ENCODE measurements at places on chromosomes 2 and 18.

- no peak for DNase-seq
Observed at GRCh38 chr2:189709501-189710221, 35.2 kb downstream of the ANKAR start.

DNA sequence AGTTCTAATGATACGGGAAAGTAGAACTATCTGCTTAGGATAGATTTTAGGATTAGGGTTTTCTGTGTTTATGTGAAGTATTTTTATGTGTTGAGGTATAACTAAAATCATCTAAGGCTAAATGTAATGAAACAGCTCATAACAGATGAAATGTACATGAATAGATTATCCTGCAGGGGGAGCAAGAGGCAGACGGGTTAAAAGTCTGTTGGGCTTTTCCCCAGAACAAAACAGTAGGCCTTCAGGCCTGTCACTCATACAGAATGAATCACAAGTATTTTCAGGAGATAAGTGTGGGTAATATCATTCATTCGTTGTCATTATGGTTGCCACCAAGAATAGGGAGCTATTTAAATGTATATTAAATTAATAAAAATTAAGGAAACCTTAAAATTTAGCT, 107.9 kb upstream of the IL1R2 start:
- DNase-seq, result peak; percentile 45

- DNase-seq, result no peak
Observed at GRCh38 chr2:159606287-159606686, 10.1 kb downstream of the BAZ2B start.

- DNase-seq, result no peak
Observed at GRCh38 chr2:35468245-35468644, 887.3 kb upstream of the CRIM1 start.

GRCh38 chr2:32805104-32806095, 141.4 kb upstream of the LTBP1 start:
- no peak for DNase-seq

DNA sequence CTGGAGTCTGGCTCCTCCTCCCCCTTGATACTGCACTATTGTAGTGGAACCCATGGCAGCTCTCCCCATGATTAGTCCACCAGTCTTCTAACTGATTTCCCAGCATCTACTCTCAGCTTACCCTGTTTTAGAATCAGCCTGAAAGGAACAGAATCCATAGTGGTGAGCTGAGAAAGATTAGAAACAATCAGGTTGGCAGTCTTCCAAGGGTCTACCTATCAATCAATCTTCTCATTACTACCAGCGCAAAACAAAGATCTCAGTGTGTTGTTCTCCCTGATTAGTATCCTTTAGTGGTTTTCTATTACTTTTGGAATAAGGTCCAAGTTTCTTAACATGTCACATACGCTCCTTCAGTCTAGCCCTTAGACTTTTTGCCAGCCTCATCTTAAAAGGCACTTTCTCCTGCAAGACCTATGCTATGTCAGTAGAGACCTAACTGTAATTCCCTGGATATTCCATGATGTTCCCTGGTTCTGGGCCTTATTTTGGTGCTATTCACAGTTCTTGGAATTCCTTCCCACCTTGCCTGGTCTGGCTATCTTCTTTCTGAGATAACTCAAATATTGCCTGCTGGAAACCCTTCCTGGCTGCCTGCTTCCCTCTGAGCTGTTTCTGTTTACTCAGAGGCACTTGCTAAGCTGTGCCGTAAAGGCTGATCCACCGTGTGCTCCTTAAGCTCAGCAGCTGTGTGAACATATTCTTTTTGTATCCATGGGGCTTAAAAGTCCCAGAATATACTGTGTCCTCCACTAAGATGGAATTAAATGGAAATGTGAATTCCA, 32.6 kb downstream of the LAMA3 start:
- DNase-seq, result no peak

DNA sequence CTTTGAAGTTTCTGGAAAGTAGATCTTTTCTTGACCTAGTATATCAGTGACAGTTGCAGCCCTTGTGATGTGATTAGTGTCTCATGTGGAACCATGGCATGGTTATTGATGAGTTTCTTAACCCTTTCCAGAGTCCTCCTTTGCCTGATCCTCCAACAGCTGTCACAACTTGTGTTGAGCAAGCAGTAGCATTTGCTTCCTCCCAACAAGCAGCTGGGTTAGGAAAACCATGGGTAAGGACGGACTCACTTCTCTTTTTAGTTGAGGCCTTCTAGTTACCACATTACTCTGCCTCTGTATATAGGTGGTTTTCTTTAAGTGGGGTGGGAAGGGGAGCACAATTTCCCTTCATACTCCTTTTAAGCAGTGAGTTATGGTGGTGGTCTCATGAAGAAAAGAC, 96.3 kb downstream of the XRCC5 start:
- DNase-seq, result no peak

- DNase-seq, result no peak
Observed at GRCh38 chr18:35999925-36000324, 27.4 kb downstream of the RMP24 start.

DNA sequence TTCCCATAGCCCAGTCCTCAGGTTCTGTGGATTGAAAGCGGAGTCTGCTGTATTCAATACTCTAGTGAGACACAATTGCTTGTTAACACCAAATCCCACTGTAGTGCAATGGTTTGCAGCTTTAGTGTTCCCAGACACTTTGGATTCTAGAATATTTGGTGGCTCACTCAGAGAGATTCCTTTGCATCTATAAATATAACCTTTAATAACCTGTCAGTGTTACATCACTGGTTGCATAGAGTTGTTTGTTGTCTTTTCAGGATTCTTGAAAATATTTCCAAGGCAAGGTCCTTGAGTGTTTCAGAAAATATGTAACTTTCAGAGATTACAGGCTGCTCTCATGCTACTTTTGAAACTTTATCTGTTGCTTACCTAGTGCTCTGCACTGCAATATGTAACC, 157.5 kb downstream of the ZEB2 start:
- no peak for DNase-seq

DNA sequence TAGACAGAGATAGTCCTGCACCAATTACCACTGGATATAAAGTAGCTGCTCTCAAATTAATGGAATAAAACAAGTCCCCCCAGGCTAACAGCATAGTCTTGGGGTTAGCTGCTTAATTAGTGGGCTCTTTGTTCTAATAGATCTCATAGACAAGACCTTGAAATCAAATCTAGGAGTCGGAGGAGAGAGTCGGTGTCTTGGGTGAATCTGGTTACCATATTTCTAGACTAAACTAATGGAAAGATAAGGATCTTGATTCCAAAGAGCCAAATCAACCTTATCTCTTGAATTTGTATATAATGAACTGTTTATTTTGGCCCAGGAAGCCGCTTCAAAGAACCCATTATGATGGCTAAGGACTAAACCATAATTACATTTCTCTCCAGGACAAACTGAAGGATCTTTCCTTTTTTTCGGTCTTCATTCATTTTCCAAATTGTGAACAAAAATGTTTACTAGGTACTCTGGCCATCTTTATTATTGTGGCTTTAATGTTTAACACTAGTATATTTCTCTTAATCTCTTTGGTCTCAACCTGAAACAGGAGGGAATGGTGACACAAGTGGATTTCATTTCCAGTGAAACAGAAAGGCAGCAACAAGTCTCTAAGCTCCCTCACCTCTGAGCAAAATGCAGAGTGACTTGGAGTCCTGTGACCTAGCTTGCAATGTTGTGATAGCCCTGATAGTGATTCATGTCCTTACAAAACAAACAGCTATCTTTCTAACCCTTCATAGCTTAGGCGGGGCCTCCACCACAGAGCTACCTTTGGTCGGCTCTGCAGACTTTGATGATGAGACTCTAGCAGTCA, 137.9 kb upstream of the PARD3B start:
- no peak for DNase-seq

DNA sequence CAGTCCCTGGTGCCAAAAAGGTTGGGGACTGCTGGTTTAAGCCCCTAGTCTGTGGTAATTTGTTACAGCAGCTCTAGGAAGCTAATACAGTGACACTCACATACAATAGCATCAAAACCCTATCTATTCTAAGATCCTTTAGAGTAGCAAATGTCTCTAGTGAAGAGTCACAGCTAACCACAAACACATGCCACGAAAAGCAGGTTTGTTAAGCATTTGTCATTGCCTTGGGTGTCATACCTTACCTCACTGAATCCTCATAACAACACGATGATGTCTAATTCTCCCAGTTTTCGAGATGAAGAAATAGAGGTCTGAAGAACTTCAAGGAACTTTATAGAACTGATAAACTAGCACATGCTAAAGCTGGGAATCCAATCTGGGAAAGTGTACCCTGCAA, 29.6 kb upstream of the RNF152 start:
- DNase-seq, result no peak

- peak; percentile 15 for DNase-seq
Observed at GRCh38 chr18:70931942-70932814, 643.3 kb downstream of the SOCS6 start.

GRCh38 chr2:236352761-236353593, 88.8 kb upstream of the ASB18 start:
- DNase-seq, result peak; percentile 61

DNA sequence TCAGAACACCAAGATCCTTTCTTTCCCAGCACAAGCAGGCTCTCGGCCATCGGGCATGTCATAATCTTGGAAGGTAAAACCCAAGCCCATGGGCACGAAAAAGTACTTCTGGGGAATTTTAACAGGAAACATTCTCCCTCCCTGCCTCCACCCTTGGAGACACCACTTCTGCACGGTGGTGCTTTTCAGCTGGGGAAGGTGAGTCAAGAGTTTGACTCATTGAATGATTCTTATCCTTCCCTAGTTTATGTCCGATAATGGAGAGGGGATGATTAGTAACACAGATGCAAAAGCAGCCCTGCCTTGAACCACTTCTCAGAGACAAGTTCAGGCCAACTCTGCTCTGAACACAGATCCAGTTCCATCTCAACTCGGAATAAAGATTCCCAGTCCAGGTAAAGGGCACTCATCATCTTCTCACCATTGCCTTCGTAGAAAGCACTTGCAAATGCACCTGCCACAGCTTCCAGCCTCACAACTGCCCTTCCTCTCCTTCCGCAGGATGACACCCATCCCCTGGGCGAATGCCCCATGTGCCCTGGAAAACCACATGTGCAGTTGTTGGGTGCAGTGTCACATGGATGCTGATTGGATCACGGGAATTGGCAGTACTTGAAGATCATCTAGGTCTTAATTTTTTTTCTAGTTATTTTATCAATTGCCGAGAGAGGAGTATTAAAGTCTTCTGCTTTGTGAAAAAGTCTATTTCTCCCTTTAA, 136.2 kb downstream of the PXDN start:
- no peak for DNase-seq

DNA sequence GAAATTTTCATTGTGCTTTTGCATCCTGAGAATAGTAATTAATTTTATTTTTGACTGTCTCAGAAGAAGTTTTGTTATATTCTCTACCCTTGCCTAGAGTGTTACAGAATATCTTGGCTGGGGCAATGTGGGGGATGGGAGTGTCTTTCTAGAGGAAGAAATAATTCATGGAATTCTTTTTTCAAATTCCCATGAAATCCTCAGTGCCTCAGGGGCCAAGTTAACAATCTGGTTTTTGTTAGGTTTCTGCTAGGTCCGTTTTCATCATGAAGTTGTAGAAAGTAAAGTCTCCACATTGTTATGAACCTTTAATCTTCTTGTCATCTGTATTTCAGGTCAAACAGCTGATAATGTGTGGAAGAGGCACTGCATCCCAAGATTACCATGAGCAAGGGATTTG, 145.6 kb upstream of the GYPC start:
- DNase-seq, result no peak

- no peak for DNase-seq
Observed at GRCh38 chr2:3827673-3828575, 124.5 kb downstream of the DCDC2C start.

DNA sequence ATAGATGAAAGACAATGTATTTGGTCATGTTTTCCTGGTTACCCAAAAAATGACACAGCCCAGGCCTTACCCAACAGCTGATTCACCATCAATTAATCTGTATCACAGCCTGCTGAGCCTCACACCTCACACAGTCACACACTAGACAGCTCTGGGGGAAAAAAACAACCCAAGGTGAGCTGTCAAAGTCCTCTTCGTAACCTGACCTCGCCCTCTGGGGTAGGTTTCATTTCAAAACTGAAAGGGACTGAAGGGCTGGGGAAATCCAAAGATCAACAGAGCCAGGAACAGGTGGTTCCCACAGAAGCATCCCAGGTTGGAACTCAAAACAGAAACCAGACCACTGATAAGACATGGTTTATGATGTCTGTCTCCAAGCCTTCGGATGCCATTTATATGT, 18.2 kb upstream of the PCBP1 start:
- DNase-seq, result peak; percentile 94

- peak; percentile 52 for DNase-seq
Observed at GRCh38 chr2:168136392-168136977, 110.9 kb downstream of the STK39 start.

DNA sequence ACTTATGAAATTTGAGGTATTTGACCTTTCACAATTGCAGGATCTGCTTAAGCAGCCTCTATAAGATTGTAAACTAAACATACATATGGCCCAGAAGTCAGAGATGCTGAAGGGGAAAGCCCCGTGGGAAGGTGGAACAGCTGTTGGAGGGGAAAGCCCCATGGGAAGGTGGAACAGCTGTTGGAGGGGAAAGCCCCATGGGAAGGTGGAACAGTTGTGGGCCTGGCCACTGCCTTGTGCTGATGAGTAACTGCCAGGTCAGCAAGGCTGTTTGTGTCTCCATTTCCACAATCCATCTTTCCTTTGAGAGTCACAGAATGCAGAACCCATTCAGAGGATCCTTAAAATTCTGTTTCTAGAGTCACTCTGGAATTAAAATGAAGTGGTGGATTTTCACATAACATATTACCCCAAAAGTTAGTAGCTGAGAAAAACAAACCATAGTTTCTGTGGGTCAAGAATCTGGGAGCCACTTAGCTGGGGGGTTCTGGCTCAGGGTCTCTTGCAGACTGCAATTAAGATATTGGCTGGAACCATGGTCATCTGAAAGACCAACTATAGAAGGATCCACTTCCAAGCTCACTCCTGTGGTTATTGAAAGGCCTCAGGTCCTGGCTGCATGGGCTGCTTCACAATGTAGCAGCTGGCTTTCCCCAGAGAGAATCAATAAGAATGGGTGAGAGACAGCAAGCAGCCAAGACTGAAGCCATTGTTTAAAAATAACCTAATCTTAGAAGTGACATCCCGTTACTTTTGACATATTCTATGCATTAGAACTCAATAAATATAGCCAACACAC, 86.6 kb upstream of the CAVIN2 start:
- DNase-seq, result no peak

- no peak for DNase-seq
Observed at GRCh38 chr2:26001743-26002351, 19.6 kb upstream of the KIF3C start.

GRCh38 chr2:122273785-122274419, 518.5 kb downstream of the TSN start:
- DNase-seq, result no peak

DNA sequence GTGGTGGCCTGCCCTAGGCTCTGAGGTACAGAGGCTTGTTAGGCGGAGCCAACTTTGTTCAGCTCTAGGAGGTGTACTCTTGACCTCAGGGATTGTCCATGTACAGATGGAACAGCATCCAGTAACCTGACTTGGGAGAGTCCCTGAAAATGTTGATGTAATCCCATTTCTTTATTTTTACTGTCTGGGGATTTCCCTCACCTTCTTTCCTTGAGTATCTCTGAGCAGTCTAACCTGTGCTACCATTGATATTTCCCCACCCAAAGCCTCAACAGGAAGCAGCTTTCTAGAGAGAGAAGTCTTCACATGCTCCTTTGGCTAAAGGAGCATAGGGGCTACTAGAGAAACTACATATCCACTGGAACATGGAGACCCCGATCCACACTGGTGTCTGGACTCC, 10.4 kb downstream of the IL36A start:
- no peak for DNase-seq
